ENCODE measurements at places on chromosomes 11 and 22. TPM values are rescaled to one million over a fixed set of nuclear protein-coding genes. Genes with fewer than 3 reads are reported as not detected.

Gene CABP4
- total RNA-seq, result 5.2 TPM

Gene MUC15
- total RNA-seq, result not detected

Gene PAK1
- total RNA-seq, result 18.6 TPM

Gene SDHD
- 57.7 TPM for total RNA-seq

All from B cell (primary cell).